NT2/D1 (cell line): ENCODE measurements at places on chromosomes 4 and X.

DNA sequence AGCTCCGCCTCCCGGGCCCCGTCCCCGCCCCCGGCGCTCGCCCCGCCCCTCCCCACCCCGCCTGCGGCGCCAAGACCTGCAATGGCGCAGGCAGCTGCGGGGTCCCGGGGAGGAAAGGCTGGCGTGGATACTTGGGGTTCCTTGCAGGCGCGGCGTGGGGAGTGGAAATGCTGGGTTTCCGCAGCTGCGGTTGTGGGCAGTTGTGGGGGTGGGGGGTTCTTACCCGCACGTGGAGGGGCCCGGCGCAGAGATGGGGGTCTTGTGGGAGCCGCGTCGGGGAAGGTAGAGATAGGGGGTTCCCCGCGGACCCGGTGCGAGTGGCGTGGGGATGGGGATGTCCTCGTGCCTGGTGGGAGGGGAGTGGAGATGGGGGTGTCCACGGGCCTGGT, 680 bp upstream of the ASMTL start:
- DNase-seq = no peak

GRCh38 chr4:76449833-76450232, 14.8 kb downstream of the SHROOM3 start:
- DNase-seq = no peak

- DNase-seq = no peak
Observed at GRCh38 chr4:86031927-86032326, 327.9 kb downstream of the MAPK10 start.

GRCh38 chr4:38983291-38983690, 48.9 kb downstream of the TMEM156 start:
- no peak for DNase-seq

GRCh38 chrX:46686003-46686645, 72.8 kb downstream of the SLC9A7 start:
- DNase-seq = peak; percentile 23

DNA sequence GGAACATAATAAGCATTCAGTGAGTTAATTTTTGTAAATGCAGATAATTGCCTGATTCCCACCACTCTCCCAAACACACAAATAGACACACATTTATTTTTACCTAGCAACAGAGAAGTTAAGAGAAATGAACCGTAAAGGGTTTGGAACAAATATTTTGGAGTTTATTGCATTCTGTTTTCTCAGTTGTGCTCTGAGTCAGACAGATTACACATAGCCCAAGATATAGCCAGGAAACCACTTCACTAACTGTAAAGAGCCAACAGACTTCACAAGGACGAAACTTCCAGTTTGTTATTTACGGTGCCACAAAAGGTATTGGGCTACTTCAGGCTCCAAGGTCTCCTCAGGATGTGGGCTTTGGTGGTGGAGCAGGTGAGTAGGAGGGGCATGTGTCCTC, 217.0 kb downstream of the BMPR1B start:
- no peak for DNase-seq

- no peak for DNase-seq
Observed at GRCh38 chrX:68950937-68951336, 122.1 kb downstream of the EFNB1 start.

DNA sequence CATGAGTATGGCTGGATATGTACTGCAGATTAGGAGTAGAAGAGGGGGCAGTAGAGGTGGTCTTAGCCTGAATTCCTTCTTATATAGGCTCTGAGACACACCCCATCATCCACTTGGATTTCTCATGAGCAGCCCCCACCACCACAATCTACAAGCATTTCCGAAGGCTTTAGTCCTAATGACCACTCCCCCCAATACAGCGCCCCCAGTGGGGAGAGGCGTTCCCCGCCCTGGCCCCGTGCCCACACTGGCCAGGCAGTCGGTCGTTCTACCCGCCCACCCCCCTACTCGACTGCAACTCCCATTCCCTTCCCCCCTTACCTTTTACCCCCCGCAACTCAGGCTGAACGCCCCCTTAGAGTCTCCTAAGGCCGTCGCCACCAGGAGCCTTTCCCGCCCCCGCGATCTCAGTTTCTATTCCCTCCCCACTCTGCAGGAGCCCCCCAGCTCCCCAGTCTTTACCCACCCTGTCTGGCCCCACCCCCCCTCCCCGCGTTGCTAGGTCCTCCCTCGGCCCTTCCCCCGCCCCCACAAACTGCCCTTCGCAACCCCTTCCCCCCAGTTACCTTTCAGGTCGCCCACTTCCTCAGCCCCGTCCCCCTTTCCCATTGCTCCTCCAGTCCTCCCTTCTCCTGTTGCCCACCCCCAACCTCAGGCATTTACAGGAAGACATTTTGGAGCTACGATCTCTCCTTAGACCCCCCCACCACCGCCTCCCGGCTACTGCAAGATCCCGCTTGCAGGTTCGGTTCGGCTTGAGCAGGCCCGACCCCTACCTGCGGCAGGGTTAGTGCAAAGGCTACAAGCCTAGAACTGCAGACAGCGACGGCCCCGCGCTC, 468 bp downstream of the ZMYM3 start:
- DNase-seq = no peak

DNA sequence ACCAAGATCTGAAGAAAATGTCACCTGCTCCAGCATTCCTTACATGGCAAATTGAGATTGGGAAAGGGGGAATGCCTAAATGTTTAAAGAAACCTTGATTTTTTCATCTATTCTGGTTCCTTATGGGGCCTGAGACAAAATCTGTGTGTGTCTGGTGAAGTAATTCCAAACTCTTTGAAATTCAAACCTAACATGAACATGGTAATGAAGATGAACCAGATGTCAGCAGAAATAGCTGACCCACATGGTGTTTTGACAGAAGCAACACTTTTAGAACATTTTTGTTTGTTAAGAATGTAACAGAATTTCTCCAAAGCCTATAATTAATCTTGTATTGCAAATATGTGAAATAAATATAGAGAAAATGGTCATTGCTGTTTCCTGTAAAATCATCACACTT, 133.0 kb downstream of the PARM1 start:
- DNase-seq = no peak

GRCh38 chrX:36927712-36928111, 80.5 kb upstream of the FAM47C start:
- DNase-seq = no peak

DNA sequence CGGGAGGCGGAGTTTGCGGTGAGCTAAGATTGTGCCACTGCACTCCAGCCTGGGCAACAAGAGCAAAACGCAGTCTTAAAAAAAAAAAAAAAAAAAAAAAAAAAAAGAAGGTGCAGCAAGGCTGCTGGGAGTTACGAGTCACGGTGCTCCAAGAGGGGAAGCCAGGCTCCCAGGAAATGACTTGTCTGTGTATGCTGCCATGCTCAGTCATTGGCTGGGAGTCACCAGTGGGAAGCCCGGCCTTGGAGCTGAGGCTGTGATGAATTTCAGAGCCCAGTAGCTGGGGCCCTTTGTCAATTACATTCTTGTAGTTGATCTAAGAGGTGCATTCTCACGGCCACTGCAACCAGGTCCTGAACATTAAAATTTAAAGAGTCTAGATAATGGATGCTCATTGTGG, 1105.1 kb upstream of the TENM3 start:
- DNase-seq = no peak

- DNase-seq = no peak
Observed at GRCh38 chr4:184437565-184438265, 36.6 kb downstream of the IRF2 start.

- no peak for DNase-seq
Observed at GRCh38 chr4:146957237-146957636, 11.6 kb upstream of the TTC29 start.

GRCh38 chr4:48804584-48805301, 24.7 kb upstream of the FRYL start:
- no peak for DNase-seq
